MCF 10A (cell line): ENCODE measurements at places on chromosomes 4 and X. TPM values are rescaled to one million over a fixed set of nuclear protein-coding genes. Genes with fewer than 3 reads are reported as not detected.

- DNase-seq, result peak; percentile 61
These were observed 16.7 kb downstream of the OPHN1 start for GRCh38 chrX:68416592-68416991.

DNA sequence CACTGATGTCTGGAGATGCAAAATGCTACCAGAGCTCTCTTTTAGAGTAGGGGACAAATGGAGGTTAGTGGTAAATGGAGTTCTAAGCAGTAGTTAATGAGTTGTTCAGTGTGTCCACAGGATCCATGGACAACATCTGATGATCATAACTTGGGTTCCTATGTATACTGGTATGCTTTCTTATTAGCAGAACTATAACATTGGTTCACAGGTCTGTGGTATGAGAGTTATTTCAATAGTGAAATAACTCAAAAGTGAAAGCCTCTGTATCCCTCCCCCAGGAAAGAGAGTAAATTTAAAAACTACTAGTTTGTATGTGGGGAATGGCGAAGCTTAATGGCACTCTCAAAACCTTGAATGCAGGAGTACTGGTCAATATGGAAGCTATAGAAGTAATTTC is 363.5 kb upstream of the EMCN start:
- DNase-seq, result no peak

DNA sequence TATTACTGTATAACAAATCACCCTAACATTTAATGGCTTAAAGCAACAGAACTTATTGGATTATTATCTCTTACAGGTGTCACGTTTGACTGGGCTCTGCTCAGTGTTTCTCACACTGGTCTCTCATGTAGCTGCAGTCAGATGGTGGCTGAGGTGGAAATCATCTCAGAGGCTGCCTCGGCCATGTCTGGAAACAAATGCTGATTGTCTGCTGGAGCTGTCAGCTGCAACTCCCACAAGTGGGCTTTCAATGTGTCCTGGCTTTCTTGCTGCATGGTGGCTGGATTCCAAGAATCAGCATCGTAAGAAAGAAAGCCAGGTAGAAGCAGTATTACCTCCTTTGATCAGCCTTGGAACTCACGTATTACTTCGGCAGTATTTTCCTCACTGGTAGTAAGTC is 277.6 kb downstream of the SPANXN1 start:
- DNase-seq, result no peak

Gene GSX2
- total RNA-seq, result not detected in 2 replicates

DNA sequence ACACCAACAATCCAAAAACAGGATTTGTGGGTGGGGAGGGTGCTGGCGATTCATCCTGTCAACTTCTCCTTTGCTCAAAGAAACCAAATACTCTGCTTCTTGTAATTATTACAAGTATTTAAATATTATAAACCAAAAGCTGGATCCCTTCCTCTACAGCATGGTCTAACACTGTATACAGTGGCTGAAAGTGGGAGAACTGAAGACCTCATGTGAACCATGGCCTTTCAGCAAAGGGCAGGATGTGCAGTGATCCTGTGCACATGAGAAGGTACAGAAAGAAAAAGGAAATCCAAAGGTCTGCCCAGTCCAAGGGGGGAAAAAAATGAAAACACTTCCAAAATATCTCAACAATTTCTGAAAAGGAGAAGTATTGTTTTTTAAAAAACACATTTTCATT is 5.3 kb upstream of the CXorf38 start:
- DNase-seq, result no peak

Gene NLGN3
- total RNA-seq, result 0.42 and 0.44 TPM in 2 replicates

- DNase-seq, result no peak
These were observed 106.5 kb downstream of the CPZ start for GRCh38 chr4:8699063-8699385.

Gene ITIH6
- not detected in 2 replicates for total RNA-seq

DNA sequence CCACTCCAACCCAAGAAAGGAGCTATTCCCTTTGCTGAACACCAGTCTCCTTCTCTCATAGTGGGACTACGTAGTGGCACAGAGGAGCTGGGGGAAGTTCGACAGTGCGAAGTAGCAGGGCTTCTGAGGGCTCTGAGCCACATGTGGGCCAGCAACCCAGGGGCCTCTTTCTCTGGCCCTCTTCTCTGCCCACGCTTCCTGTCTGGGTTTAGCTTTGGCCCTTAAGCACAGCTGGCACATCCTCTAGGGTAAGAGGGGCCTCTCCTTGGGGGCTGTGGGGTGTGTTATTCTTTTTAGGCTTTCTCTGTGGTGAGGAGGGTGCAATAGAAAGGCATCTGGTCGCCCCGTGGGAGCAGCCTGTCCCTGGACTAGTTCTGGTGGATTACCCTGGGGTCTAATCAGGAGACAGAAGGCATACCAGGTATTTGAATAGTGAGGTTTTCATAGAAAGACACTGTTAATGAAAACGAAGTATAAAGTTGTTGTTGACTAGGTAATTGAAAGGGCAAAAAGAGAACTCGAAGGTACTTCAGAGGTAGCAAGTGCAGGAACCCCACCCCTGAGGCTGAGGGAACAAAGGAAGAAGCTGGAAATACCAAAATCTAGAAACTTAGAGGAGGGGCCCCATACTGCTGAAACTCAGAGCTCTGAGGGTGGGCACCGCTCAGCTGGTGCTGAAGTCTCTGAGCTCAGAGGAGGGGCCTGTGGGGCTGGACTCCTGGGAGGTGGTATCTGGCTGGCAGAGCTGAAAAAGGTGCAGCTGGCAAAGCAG is 151.9 kb upstream of the RPS6KA3 start:
- no peak for DNase-seq

Gene TREX2
- total RNA-seq, result 0.49 and 0.75 TPM in 2 replicates

Gene MAGED1
- 46.7 and 48.6 TPM in 2 replicates for total RNA-seq

GRCh38 chr4:167032871-167033270 is 201.4 kb downstream of the SPOCK3 start:
- DNase-seq, result peak; percentile 42

DNA sequence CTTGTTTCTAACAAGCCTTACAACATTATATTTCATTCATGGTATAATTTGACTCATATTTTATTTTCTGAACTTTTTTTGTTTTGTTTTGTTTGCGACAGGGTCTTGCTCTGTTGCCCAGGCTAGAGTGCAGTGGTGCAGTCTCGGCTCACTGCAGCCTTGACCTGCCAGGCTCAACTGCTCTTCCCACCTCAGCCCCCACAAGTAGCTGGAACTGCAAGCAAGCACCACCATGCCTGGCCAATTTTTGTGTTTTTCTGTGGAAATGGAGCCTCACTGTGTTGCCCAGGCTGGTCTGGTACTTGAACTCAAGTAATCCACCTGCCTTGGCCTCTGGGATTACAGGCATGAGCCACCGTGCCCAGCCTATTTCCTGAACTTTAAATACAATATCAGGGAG is 42.5 kb downstream of the GRID2 start:
- no peak for DNase-seq

GRCh38 chr4:40281099-40281498 is 54.0 kb upstream of the CHRNA9 start:
- DNase-seq, result no peak

DNA sequence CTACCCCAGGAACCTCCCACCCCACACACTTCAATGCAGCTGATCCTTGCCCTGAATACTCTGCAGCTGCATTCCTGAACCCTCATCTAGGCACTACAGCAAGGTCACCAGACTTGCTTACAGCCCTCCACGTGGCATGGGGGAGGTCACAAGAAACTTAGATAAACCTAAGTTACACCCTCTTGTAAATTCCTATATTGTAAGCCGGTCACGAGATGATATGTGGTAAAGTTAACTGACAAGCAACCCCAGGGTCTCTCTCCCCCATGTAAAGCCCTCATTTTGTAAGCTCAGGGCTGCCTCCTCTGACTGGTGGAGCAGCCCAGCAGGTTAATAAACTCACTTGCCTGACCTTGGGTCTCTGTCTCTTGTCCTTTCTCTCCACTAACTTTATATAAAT is 570.7 kb downstream of the PCDH7 start:
- DNase-seq, result no peak

Gene GNRHR
- total RNA-seq, result not detected in 2 replicates

DNA sequence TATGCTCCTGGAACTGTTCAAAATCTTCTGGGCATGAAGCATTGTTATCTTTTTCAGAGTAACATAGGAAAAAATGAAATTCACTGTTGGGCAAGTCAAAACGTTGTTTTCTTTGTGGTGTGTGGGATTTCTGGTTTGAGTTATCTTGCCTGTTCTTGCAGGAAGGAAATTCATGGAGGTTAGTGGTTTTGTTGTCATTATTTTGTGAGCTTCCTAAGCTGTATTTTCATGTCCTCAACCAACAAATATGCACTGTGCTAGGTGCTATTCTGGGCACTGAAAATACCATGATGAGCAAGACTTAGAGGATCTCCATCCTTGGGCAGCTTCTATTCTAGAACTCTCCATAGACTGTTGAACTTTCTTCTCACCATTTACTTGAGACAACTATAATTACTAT is 16.9 kb downstream of the SPINK2 start:
- DNase-seq, result no peak

- no peak for DNase-seq
These were observed 796 bp upstream of the MED14 start for GRCh38 chrX:40736170-40736505.

Gene TCEAL5
- not detected in 2 replicates for total RNA-seq

Gene PASD1
- total RNA-seq, result not detected in 2 replicates

Gene PLXNB3
- total RNA-seq, result 7.2 and 13.5 TPM in 2 replicates

- DNase-seq, result no peak
These were observed 58.0 kb downstream of the CLOCK start for GRCh38 chr4:55488716-55489115.

Gene DOK7
- 1.1 and 5.3 TPM in 2 replicates for total RNA-seq

Gene ALAS2
- not detected in 2 replicates for total RNA-seq

DNA sequence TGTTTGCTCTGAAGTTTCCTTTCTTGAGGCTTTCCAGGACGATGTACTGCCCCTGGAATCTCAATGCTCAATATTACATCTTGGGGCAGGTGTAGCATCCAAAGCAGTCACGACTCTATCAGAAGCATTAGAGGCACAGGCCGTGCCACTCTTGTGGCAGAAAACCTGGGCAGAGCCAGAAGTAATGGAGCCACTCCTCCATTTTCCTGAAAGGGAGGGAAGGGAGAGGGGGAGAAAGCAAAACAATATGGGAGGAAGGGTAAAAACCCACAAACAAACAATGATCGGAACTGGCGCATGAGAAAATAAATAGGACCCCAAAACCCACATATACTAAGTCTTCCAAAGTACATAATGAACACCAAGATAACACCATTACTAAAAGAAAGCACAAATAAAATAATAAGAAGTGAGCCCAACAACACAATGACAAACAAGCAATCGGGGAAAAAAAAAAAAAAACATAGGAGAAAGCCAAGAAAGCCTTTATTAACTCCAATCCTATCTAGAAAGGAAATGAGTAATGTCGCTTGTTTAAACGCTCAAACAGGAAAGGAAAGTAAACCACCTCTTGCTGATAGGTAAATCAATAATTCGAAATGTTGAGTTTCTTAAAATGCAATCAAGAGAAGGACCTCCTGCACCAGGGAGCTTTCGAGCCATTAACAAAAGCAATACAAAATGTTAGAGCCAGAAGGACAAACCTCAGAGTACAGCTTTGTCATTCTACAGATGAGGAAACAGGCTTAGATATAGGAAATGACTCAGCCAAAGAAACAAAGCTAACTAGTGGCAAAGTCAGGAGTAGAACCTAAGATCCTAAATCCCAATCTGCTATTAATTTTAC is 117.4 kb downstream of the ATRX start:
- peak; percentile 57 for DNase-seq

Gene UGT2B11
- total RNA-seq, result not detected in 2 replicates

Gene PPEF1
- 0.32 and 1.0 TPM in 2 replicates for total RNA-seq

Gene GIMD1
- not detected in 2 replicates for total RNA-seq

Gene NPY2R
- not detected in 2 replicates for total RNA-seq

GRCh38 chrX:131262738-131263679 is 26.1 kb downstream of the IGSF1 start:
- DNase-seq, result peak; percentile 52

Gene PDCL2
- total RNA-seq, result not detected in 2 replicates

DNA sequence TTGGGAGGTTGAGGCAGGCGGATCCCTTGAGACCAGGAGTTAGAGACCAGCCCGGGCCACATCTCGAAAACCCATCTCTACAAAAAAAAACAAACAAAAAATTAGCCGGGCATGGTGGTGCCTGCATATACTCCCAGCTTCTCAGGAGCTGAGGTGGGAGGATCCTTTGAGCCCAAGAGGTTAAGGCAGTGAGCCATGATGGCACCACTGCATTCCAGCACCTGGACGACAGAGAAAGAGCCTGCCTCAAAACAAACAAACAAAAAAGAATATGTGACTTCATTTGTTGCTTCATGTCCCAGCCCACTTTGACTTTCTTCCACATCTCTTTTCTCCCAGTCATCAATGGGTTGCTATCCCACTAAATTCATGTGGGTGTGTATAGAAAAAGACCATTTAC is 79.7 kb downstream of the BCOR start:
- DNase-seq, result no peak

GRCh38 chrX:69126642-69127041 is 38.6 kb downstream of the PJA1 start:
- DNase-seq, result no peak

- DNase-seq, result no peak
These were observed 541 bp upstream of the FIP1L1 start for GRCh38 chr4:53376900-53377299.

GRCh38 chr4:46274717-46275116 is 115.2 kb downstream of the GABRA2 start:
- DNase-seq, result peak; percentile 26

Gene NUP62CL
- total RNA-seq, result 4.8 and 7.3 TPM in 2 replicates

Gene OGT
- total RNA-seq, result 282 and 300 TPM in 2 replicates

- no peak for DNase-seq
These were observed 12.2 kb downstream of the EGFL6 start for GRCh38 chrX:13581554-13581953.

DNA sequence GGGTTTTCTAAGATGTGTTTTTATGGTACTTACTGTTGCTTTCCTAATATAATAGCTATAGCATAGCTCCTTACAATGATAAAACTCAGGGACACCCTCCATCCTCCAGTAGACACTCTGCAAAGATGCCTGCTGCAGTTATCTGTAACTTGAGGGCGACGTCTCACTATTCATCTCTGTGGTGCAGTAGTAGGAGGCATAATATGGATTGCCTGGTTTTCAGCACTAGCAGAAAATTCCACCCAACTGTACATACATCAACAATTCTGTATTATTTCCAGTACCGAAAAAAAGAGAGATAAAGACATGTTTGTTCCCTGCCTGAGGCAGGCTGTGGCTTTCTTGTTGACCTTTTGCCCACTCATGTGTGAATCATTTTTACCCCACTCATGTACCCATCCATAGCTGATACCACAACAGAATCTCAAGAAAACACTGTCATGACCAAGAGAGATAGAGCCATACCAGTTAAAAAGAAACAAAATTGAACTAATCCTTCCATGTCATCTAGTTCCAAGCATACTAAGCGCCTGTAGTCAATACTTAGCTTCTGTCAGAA is 220.1 kb downstream of the RAB28 start:
- DNase-seq, result no peak

DNA sequence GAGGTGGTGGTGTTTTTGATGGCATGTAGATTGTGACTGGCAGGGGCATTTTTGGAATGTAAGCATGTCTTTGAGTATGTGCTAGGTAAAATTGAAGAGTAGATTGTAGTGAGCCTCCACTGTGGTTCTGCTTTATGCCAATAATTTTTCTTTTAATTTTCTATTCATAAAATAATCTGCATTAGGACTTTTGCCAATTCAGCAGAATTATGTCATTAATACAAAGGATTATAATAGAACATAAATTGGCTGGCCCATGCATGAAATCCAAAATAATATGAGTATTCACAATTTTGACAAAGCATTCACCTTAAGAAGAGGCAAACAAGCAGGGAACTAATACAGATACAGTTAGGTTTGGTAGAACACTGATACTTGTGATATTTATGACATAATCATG is 14.9 kb upstream of the TMPRSS11E start:
- DNase-seq, result no peak

Gene BST1
- 0.93 and 1.1 TPM in 2 replicates for total RNA-seq
